ENCODE measurements at places on chromosomes 4 and X.

DNA sequence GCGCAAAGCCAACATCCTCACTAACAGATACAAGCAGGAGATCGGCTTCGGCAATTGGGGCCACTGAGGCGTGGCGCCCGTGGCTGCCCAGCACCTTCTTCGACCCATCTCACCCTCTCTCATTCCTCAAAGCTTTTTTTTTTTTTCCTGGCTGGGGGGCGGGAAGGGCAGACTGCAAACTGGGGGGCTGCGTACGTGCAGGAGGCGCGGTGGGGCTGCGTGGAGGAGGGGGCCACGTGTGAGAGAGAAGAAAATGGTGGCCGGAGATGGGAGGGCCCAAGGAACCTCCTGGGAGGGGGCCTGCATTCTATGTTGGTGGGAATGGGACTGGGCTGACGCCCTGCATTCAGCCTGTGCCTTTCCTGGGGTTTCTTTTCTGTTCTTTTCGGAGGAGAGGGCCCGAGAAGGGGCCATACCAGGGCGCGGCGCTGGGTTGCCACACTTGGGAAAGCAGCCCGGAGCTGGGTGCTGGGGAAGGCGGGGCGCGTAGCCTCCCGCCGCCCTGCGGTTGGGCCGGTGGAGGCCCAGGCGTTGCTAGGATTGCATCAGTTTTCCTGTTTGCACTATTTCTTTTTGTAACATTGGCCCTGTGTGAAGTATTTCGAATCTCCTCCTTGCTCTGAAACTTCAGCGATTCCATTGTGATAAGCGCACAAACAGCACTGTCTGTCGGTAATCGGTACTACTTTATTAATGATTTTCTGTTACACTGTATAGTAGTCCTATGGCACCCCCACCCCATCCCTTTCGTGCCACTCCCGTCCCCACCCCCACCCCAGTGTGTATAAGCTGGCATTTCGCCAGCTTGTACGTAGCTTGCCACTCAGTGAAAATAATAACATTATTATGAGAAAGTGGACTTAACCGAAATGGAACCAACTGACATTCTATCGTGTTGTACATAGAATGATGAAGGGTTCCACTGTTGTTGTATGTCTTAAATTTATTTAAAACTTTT is 4.5 kb downstream of the MID1IP1 start:
- DNase-seq = peak; percentile 65

DNA sequence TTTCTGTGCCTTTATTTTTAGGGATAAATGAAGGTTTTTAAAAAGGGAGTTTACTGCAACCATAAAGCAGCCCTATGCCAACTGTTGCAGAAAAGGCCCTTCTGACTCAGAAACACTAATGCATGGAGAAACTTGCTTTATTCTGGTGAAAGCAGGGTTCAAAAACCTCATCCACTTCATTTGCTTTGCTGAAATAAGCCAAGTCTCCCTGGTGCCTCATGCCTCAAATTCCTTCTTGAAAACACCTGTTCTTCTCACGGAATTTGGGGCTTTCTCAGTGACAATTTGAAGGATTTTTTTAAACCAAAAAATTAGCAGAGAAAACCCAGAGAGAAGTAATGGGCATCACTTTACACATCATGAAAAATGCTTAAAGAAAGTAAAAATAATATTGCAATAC is 349.0 kb downstream of the PCDH7 start:
- DNase-seq = no peak

DNA sequence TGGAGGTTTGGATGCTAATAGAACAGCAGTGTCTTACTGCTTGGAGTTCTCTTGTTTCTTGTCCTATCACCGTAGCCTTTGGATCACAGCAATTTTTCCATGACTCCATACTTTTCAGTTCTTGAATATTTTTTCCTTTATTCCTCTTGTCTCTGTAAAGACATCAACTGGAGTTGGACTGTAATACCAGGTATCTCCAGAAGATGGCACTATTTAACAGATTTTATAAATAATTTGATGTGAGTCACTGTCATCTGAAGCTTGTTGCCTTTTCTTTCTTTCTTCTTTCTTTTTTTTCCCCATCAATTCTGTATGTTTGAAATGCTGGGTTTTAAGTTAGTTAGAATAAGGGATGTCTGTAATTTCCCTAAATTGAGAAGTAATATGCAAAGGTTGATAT is 24.1 kb downstream of the HPRT1 start:
- no peak for DNase-seq

DNA sequence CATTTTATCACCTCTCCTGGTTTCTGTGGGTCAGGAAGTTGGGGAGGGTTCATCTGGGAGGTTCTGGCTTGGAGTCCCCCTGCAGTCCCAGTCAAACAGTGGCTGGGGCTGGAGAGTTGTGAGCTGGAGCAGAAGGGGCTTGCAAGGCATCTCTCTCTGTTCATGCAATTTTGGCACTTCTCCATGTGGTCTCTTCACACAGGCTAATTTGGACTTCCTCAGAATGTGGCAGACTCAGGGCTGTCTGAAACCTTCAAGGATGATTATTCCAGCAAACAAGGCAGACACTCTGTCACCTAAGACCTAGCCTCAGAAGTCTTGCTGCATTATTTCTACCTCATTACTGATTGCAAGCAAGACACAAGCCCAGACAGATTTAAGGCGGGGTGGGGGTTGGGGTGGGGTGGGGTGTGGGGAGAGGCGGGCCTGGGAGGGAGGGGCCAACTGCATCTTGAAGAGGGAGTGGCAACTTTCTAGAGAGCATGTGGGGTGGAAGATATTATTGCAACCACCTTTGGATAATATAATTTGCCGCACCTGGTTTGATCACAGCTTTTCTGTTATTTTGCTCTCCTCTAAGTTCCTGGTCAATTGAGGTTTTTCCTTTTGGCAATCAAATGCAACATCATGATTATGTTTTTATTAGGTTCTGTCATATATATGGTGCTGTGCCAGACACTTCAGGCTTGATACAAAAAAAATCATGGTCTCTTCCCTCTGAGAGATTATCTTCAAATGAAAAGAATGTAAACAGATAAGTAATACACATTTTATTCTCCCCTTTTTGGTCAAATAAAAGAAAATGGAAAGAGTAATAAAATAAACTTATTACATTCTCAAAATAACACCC is 799.5 kb downstream of the RPA4 start:
- DNase-seq = no peak

- DNase-seq = no peak
Observed at GRCh38 chr4:81746071-81746470, 274.4 kb upstream of the RASGEF1B start.

- DNase-seq = no peak
Observed at GRCh38 chrX:119337201-119337600, 61.9 kb upstream of the SLC25A43 start.

GRCh38 chrX:112164420-112164819 is 81.8 kb upstream of the TRPC5 start:
- no peak for DNase-seq

GRCh38 chrX:47129899-47130358 is 14.6 kb downstream of the NDUFB11 start:
- DNase-seq = no peak

DNA sequence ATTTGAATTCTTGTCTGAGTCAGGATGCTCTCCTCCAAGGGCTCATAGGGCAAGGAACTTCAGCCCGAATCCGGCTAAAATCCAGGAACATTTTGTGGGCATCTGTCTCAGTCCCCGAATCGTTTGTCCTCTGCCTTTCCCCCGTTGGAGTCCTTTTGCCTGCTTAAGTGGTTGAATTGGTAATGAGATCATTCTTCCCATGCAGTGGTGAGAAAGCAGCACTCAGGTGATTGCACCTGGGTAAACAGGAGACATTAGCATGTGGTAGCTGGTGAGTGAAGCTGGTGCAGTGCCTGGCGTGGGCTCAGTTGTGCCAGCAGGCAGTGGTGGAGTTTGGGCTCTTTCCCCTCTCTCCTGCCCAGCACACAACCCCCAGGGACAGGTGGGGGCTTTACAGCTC is 61.9 kb upstream of the MTM1 start:
- DNase-seq = no peak

GRCh38 chr4:7943211-7943610 is 3.5 kb upstream of the AFAP1 start:
- no peak for DNase-seq

DNA sequence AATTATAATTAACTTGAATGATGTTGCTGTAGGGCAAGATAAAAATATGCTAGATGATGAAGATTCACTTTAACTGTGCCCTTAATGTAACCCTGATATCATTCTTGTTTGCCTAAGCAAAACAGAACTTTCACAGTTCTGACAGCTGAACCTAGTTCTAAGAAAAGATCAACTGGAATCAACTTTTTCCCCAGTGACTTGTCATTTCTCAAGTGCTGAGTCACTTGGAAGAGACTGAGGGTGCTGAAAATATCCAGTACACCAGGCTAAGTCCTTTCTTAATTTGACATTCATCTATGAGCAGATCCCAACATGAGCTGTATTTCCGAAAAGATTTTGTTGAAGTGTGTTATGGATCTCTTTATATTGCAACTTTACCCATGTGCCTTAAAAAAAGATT is 140.4 kb downstream of the MID1IP1 start:
- DNase-seq = no peak

DNA sequence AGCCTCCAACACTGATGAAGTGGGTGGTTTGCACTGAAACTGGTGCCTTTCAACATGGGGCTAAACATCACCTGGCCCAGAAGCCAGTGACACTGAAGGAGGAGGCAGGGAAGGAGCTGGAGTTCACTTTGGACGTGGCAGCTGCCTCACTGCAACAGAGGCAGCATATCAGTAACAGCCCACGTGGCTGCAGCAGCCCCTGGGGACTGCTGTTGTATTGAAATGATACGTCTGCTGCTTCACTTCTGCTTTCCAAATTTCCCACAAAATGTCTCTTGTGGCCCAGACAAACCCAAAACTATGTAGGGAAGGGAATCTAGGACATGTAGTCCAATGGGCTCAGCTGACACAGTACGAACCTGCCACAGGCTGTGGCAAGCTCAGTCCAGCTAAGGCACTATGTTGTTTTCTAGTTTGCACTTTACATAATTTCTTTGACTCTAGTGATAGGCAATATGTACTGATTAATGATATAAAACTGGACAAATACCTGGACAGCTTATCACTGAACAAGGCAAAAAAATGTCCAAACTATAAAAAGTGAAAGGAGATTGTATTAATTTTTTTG is 84.7 kb upstream of the RAPGEF2 start:
- no peak for DNase-seq

GRCh38 chrX:53265771-53266574 is 15.4 kb downstream of the IQSEC2 start:
- DNase-seq = no peak

DNA sequence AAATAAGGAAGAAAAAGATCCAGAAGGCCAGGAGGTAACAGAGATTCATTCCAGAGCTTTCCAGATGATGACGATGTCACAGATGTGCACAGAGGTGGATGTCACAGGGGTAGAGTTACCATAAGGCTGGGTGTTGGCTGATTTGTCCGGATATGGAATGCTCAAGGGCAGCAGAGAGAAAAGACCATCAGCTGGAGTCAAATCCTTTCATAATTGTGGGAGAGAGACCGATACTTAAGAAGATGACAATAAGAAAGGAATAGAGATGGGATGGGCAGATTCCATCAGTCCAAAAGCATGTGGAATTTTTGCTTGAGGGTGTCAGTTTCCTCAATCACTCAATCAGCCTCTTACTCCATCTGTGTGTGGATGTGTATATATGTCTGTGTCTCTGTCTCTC is 150.4 kb downstream of the CENPC start:
- DNase-seq = no peak

DNA sequence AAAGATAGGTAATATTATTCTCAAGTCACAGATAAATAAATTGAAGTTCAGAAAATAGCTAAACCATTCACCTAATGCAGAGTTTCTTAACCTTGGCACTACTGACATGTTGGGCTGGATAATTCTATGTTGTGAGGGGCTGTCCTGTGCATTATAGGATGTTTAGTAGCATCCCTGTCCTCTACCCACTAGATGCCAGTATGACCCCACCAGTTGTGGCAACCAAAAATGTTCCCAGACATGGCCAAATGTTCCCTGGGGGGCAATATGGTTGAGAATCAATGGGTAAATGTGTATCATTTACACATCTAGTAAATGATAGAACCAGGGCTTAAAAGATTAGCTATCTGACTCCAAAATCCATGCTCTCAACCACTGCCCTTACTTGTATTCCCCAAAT is 140.9 kb downstream of the COL4A6 start:
- DNase-seq = no peak

DNA sequence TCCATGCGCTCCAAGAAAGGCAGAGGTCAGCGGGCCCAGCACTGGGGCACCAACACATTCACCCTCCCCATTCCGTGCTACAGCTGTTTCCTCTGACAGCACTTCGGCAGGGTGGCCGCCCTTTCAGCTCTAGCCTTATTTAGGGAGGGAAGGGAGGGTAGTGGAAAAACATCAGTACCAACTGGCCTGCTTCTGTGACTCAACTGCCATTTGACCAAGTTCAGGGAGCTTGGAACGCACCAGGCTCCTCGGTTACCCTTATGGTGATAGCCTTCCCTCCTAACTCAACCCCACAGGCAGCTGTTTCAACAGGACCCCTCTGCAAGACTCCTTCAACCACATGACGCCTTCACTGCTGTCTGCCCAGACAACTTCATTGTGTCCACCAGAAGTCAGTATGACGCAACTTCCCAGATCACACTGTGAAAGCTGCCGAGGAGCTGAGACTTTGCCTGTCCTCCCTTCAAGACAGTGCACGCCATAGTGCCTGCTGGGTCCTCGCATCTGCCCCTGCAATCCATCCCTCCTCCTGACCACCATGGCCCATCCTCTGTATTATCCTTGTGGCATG is 132.2 kb downstream of the AFAP1 start:
- no peak for DNase-seq

- DNase-seq = no peak
Observed at GRCh38 chr4:21290562-21290961, 590.3 kb downstream of the PACRGL start.

DNA sequence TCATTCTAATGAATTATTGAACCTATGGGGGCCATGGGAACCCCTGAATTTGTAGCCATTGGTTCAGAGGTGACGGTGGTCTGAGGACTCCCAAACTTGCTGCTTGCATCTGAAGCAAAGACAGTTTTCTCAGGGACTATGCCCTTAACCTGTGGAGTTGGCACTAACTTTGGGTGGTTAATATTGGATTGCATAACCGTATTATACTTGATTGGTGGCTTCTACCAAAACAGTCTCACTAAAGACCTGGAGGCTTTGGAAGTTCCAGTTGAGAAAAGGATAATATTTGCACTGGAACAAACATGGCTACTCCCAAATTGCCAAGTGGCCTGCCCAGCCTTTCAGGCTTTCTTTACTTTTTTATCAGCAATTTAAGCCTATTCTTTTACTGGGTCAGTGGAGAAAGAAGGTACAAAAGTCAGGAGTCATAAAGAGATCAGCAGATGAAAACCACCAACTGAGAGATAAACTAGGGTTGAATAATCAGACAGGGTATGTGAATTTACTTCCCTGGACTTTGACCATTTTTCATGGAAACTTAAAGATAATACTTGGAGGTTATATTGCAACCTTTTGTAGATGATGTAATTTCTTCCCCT is 7.9 kb upstream of the KLHL8 start:
- no peak for DNase-seq

DNA sequence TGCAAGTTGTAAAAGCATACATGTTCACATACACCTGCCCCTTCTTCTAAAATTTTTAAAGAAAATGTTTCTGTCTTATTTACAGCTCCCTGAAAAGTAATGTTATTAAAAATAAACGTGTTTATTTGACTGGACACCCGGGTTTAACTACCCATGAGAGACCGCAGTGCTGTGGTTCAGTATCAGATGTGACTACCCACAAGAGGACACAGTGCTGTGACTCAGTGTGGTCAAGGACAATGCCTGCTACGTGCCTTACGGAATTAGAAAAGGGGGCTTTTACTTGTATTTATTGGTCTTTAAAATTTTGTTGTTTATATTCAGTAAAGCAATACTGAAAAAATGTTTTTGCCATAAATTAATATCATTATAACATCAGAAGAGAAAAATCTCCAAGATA is 641.4 kb downstream of the TRIML1 start:
- DNase-seq = no peak
